Activated CD8-positive, alpha-beta T cell treated with anti-CD3 and anti-CD28 coated beads, Interleukin-2, amount 10 ng/mL, durations not matched to agents 7 days and 5 days (primary cell): ENCODE measurements at places on chromosomes 1 and 21.
A peak's percentile ranks its signal among the peaks of the same experiment; 100 is the strongest.

GRCh38 chr1:59401581-59401980 lies 104.7 kb downstream of the FGGY start:
- no peak for DNase-seq

DNA sequence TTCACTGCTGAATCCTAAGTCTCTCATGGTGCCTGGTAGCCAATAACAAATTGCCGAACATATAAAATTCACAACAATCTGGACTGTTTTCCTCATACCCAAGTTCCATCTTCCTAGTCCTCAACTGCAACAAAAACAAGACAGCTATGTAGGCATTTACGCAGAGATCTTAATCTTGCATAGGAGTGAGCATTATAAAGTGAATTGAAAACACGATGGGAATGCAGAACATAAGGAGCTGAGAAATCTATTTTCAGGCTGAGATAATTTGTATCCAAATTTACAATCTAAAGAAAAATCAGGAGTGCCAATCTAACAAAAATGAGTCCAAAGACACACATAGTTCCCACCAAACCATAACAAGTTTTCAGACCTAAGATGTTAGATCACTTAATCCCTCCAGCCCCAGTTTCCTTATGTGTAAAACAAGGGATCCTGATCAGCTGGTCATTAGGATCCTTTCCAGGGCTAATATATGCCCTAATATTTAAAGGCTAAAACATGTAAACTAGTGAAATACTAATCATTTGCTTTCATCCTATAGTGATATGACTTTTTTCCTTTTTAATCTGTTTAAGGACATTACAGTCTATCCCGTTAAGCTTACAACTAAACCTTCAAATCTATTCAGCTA lies 1.9 kb downstream of the SLC16A1 start:
- DNase-seq, result no peak

DNA sequence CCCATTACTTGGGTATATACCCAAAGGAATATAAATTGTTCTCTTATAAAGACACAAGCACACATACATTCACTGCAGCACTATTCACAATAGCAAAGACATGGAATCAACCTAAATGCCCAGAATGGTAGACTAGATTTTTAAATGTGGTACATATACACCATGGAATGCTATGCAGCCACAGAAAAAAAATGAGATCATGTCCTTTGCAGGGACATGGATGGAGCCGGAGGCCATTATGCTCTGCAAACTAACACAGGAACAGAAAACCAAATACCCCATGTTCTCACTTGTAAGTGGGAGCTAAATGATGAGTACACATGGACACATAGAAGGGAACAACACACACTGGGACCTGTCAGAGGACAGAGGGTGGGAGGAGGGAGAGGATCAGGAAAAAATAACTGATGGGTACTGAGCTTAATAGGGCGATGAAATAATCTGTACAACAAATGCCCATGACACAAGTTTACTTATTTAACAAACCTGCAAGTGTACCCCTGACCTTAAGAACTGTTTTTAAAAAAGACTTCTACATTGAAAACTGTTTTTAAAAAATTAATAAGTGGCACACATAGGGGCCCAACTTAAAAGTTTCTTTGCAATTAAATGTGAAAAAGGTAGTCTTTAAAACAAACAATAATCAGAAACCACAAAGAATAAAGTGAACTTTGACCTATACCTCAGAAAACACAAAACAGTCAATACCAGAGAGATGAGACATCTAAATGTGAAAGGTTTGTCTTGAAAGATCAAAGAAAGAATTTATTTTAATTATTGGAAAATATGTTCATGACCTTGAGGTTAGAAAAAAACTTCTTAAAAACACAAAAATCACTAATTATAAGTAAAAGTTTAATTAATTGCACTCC lies 75.2 kb downstream of the CDC42BPA start:
- DNase-seq, result no peak

- no peak for DNase-seq
Observed at GRCh38 chr1:172162236-172162635, 258.2 kb upstream of the C1orf105 start.

GRCh38 chr21:10639123-10639522 lies 117.7 kb downstream of the TPTE start:
- no peak for DNase-seq

DNA sequence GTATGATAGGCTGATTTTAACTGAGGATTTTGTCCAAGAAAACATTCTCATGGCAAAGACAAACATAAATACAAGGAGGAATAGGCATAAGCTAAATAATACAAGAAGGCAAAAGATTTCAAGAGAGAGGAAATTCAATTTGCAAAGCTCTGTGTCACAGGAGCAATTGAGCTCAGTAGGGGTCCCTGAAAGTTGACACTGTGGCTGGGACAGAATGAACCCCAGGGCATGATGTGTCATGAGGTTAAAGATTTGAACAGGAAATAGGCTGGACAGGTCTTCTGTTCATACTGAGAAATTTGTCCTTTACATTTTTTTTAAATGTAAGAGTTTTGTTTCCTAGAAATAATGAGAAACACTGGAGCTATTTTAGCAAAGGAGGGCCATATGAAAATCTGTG lies 555.4 kb upstream of the NEGR1 start:
- DNase-seq, result no peak

DNA sequence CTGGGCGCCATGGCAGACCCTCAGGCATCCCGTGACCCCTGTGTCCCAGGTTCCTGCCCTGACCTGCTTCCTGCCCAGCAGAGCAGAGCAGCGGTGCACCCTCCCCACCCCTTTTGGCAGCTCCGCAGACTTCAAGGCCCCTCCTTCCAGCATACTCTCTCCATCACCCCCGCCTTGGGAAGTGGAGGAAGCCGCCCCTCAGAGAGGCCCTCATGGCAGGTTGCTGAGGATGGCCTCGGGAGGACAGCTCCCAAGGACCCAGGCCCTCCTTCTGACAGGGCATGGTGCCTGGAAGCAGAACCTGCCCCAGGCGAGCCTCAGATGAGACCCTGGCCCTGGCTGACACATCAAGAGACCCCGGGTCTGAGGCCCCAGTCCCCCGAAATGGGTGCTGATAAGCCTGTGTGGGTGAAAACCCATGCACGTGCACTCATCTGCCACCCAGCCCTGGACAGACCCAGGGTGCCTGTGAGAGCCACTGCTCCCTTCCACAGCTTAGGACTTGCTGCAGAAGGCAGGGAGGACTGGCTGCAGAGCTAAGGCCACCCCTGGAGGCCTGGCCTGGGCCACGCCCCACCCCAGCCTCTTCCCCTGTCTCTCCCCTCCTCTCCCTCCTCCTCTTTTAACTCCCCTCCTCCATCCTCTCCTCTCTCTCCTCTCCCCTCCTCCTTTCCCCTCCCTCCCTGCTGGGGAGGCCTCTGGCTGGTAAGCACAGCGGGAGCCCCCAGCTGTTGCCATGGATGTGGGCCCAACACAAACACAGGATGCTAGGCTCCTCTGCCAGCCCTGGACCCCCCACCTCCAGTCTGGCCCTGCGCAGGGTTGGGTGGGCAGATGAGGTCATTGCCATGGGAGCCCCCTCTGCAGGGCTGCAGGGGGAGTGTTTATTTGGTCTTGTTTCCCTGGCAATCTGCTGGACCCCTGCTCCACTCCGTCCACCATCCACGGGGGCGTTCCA lies 33.7 kb downstream of the WNT9A start:
- DNase-seq, result no peak

DNA sequence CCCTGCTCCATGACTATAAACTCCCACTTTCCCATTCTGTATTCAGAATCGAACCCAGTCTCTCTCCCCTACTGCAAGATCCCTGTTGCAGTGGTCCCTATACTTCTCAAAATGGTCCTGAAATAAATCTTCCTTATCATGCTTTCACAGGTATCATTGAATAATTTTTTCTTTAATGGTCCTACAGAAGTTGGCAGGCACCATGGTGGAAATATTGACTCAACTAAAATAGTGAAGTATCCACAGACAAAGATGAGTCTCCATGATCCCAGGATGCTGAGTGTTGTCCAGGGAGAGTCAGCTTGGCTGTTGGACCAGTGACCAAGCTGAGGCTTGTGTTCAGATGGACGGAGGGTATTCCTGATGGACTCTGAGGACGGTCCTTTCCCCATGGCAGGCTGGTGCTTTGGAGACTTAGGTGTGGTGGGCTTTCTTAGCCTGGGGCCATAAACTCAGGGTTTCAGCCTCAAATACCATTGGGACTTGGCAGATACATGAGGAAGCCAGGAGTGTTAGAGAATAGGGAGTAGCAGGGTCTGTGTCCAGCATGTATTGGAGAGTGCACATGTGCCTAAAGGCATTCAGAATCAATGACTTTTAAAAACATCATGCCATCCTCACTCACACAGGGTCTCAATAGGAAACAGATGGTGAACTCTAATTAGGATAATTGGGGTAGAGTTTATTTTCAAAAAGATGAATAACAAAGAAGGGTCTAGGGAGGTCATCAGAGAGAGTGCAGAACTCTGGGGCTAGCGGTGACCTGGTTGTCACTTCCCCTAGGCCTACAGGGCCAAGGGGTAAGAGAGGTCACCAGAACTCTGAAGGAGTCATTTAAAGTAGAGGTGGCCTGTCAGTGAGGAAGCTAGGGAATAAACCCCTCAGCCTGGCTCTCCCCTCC lies 19.8 kb downstream of the TINAGL1 start:
- no peak for DNase-seq

DNA sequence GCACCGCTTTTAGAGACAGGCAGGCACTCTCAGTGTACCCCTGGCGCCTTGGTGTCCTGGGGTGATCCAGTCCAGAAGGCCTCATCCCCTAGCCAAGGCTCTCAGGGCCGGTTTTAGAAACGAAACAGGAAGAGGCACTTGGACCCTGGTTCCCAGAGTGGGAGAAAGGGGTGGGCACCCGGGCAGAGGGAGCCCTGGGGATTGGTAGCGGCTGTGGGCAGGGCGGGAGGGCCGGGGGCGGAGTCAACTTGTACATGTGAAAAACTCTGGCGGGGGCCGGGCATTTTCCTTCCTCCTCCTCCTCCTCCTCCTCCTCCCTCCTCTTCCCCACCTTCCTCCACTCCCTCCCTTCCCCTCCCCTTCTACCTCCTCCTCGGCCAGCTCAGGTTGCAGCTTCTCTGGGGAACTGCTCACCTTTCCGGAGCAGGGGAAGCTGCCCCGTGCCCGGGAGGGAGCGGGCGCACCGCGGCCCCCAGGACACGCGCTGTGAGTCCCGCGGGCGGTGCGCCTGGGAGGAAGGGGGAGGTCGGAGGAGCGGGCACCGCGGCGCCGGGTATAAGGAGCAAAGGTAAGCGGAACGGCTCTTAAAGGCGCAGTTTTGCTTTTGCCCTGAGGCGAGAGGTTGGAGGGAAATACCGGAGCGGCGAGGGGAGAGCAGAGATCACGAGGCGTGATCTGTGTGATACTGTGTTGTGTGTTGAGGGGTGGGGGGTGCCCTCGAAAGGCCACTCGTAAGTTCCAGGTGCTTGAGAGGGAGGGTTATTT lies at the start of gene CDK18:
Gene CDK18, plus strand, starts transcription at position 359 of the 765 bp plus-strand sequence. CDS start 18,499 bp downstream, outside the sequence.
- peak; percentile 64 for DNase-seq

GRCh38 chr21:42155045-42155855 lies 63.7 kb upstream of the ABCG1 start:
- no peak for DNase-seq

- no peak for DNase-seq
Observed at GRCh38 chr1:192732787-192733186, 76.1 kb upstream of the RGS2 start.

DNA sequence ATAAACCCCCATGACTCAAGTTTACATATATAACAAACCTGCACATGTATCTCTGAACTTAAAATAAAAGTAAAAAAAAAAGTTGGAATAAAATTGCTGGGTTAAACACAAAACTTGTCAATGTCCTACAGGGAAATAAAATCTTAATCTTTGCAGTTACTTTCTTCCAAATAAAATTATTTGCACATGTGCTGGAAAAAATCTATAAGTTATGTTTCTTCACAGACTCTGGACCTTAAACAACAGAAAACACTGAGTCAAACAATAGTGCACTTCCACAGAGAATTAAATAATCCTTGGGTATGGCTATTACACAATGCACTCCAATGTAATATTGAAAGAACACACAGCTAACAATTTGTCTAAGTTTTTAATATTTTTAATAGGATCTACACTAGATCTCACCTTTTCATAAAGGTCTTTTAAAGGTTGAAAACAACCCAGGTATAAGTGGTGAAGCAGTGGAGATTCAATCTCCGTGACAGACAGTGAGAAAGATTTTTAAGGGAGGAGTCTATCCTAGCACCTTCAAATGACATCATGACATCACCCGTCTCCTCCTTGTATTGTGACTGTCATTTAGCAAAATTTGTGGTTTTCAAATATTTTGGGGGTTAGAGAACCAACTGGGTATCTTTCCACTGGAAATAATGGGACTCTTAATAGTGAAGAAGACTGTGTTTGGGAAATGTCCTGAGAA lies 25.2 kb upstream of the FGGY start:
- no peak for DNase-seq

DNA sequence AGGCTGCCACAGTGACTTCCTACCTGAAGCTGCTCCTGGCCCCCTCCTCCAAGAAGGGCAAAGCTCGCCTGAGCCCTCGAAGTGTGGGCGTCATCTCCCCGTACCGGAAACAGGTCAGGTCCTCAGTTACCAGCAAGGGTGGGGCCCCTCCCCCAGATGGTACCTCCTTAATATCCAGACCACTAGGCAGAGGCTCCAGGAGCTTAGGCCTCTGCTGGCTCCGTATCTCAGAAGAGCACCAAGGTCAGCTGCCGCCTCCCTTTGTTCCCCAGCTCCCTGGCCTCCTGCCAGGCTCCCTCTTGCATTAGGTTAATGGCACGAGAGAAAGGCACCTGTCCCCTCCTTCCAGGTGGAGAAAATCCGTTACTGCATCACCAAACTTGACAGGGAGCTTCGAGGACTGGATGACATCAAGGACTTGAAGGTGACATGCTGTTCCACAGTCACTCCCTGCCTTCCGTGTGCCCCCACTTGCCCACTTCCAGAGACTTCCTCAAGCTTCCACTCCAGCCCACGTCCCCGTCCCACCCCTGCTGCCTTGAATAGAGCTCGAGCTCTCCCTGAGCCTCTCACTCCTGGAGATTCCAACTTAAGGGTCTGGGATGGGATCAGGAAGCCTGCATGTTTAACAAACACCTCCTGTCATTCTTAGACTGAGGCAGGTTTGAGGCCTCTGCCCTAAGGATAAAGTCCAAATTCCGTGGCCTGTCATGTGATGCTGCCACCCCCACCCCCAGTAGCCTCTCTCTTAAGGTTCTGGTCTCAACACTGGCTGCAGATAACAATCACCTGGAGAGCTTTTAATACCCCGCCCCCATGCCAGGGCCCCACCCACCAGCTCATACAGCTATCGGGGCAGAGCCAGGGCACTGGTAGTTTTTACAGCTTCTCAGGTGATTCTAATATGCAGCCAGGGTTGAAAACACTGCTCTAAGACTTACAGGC lies 8.3 kb downstream of the RHOC start:
- DNase-seq, result no peak
